ENCODE measurements at places on chromosomes 11 and 22.

- no peak for DNase-seq
Measured at GRCh38 chr11:125953401-125953935, 7.6 kb downstream of the VSIG10L2 start.

DNA sequence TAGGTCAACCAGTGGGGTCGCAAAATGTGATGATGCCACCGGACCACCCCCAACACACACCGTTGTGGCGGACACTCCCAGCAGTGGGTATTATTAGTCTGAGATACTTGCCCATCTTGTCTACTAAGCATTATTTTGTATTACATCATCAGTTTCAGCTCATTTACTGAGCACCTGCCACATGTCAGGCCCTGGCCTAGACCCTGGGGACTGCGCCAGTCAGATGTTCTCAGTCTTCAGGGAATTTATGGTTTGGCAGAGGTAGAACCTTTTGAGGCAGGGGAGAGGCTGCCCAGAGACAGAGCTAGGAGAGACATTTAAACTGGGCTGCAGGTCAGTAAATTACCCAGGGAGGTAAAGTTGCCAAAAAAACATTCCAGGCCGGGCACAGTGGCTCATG is 43.1 kb upstream of the GCAT start:
- DNase-seq = no peak

DNA sequence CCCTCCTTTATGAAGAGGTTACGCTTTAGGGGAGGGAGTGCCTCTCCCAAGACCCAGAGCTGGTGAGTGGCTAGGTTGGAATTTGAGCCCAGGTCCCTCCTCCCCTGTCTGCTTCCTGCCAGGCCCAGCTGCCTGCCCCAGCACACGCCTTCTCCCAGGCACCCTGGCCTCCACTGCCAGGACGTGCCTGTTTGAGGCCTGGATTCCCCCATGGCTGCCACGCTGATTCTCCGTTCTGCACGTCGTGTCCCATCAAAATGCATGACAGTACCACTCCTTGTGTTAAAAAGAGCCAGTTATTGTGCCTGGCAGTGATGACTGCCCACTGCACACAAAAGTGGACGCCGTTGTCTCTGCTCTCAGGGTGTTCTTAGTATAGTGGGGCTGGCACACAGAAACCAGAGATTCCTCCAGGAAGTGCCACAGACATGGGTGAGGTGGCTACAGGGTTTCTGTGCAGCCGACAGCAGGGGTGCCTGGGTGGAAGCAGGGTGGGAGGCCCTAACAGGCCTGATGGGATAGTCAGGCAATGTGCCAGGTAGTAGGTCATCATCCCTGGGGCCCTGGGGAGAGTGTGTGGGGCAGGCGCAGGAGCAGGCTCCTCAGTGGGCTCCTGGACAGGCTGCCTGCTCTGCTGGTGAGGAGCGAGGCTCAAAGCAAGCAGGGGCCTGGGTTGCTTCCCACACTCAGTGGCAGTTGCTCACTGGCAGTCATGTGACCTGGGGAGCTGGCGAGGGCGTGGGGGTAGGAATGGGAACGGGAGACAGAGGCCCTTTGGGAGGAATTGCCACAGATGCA is 24.2 kb downstream of the MED15 start:
- no peak for DNase-seq

- no peak for DNase-seq
Measured at GRCh38 chr22:20885017-20885556, 26.3 kb downstream of the SNAP29 start.

DNA sequence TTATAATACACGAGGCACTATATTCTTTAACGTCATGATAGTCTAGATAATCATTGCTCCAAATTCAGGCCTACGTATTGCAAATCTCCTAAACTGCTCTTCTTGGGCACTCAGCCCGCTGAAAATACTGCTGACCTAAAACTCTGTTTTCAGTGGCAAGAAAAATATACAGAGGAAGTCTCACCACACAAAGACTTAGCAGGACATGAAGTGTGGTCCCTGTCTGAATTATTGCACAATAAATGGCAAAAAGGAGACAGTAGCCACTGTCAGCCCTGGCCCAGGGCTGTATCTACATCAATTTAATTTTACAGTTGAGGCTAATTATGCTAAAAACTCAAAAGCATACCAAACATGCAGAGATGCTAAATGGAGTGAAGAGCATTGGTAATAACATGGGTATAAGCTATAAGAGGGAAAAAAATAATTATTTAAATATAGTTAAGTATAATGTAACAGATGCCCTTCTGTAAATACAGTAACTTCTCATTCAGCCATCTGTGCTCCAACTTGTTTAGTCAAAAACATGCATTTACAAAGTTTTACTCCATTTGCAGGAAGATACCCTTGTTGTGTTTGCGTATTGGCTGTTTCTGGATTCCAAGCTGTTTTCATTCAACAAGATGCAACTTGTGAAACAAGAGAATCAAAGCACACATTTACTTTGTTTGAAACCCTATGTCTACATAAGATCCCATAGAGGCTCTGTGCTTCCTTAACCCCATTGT is 800.0 kb upstream of the LUZP2 start:
- DNase-seq = no peak

GRCh38 chr11:119617340-119617713 is 111.7 kb downstream of the NECTIN1 start:
- DNase-seq = no peak

- DNase-seq = no peak
Measured at GRCh38 chr11:102620818-102621561, 4.1 kb downstream of the MMP20 start.

DNA sequence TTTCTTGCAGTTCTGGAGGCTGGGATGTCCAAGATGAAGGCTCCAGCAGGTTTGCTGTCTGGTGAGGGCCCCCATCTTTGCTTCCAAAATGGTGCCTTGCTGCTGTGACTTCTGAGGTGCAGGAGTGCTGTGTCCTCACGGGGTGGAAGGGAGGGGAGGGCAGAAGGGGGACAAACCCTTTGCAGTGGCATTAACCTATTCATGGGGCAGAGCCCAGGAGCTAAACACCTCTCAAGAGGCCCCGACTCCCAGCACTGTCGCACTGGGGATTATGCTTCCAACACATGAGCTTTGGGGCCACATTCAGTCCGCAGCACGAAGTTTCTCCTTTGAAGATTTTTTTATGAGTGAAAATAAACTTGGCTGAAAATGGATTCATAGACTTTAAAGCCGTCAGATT is 25.5 kb upstream of the OSBPL5 start:
- DNase-seq = no peak
